ENCODE measurements at places on chromosomes 13 and 19.

DNA sequence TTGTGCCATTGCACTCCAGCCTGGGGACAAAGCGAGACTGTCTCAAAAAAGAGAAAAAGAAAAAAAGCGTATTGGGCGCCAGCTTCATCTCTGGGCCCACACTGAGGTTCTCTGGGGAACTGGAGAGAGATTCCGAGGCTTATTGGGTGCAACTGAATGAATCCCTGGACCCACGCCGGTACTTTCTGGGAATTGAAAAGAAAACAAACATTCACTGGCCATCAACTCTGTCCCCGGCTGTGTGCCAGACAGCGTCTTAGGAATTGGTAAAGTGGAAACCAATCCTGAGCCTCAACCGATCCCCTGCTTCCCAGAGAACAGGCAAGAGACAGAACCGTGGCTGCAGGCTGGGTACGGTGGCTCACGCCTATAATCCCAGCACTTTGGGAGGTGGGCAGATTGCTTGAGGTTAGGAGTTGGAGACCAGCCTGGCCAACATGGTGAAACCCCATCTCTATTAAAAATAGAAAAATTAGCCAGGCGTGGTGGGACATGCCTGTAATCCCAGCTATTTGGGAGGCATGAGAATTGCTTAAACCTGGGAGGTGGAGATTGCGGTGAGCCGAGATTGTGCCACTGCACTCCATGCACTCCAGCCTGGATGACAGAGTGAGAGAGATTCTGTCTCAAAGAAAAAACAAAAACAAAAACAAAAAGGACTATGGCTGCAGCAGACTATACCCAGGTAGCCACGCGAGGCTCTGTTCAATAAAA is 8.6 kb downstream of the ANO8 start:
- DNase-seq: no peak

DNA sequence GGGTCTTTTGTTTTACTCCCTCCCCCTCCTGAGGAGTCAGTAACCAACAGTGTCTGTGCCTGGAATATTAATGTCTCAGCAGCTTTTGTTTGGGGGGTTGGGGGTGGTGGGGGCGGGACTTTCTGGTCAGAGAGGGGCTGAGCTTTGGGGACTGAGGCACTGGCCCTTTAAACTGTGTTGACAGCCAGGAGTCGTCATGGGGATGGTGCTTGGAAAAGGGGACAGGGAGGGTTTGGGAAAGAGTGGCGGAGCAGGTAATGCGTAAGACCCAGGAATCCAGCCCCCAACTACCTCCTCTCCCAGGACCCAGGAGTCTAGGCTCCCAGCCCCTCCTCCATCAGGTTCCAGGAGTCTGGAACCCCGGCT is 5.2 kb downstream of the CADM4 start:
- DNase-seq: no peak

GRCh38 chr13:43663474-43664090 is 123.2 kb downstream of the ENOX1 start:
- no peak for DNase-seq

DNA sequence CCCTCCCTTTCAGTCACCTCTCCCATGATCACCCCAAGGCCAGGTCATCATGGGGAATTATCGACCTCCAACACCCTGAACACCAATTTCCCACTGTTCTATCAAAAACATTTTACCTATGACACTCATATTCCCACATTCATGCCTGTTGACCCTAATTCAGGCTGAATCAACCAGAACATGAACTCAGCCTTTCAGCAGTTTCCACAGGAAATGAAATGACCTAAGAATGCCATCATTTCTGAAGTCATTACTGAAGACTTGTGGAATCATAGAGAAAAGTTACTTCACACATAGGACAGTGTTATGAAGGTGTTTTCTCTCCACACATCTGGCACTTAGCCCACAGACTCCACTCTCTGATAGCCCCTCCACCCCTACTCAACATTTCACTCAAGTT is 29.9 kb upstream of the FAM124A start:
- DNase-seq: peak; percentile 63

GRCh38 chr13:79745081-79745480 is 264.1 kb downstream of the NDFIP2 start:
- DNase-seq: no peak

DNA sequence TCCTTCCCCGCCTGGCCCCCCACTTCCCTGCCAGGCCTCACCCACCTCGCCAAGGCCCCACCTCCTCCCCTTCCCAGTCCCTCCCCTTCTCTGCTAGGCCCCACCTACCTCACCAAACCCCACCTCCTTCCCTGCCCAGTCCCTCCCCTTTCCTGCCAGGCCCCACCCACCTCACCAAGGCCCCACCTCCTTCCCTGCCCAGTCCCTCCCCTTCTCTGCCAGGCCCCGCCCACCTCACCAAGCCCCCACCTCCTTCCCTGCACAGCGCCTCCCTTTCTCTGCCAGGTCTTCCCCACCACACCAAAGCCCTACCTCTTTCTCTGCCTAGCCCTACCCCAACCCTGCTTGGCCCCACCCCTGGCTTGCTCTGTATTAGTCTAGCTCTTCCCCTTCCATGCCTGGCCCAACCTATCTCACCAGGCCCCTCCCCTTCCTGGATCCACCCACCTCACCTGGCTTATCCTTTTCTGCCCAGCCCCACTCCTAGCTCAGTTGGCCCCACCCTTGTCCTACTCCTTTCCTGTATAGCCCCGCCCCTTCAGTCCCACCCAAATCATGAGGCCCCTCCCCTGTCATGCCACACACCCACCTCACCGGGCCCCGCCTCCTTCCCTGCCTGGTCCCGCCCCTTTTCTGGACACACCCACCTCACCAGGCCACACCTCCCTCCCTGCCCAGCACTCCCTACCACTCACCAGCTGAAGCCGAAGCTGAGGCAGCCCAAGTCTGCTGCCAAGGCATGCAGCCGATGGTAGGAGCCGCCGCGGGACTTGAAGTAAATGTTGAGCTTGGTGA is 16.2 kb downstream of the CERS1 start:
- peak; percentile 49 for DNase-seq

DNA sequence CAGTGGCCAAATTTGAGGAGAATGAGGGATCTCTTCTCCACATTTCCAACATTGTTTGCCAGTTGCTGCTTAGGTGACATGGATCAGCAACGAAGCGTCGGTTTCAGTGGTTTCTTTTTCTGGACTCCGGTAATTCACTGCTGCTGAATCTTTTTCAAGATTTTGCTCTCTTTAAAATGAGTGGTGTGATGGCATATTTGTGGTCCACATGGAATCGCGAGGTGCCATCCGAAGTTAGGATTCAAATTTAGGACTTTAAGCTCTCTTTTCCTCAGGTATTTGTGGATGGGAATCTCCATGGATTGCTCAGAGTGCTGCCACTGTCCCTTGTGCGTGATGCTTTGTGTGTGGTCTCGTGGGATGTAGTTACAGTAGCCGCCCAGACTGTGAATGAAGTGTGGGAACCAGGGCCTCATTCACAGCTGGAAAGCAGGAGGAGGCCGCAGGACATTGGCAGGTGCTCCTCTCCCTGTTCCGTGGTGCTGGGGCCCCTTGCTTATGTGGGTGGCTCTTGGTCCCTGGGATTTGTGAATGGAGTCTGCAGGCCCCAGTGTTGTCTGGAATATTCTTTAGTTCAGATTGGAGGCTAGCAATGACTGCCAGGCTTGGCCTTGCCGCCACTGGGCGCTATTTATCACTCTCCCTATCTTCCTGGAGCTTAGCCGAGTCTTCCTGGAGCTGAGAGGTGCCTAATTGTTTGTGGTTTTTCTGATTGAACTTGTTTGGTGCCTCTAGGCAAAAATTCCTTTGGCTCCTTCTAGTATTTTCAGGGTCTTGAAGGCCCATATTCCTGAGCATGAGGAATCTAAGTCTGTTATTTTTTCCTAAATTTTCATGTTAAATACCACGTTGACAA is 1.5 kb downstream of the ILF3 start:
- peak; percentile 53 for DNase-seq

GRCh38 chr13:24196593-24197197 is 36.2 kb downstream of the SPATA13 start:
- no peak for DNase-seq

- DNase-seq: no peak
Measured at GRCh38 chr13:105816994-105817393, 718.5 kb downstream of the EFNB2 start.

- no peak for DNase-seq
Measured at GRCh38 chr19:19510432-19510831, 4.9 kb downstream of the TSSK6 start.

DNA sequence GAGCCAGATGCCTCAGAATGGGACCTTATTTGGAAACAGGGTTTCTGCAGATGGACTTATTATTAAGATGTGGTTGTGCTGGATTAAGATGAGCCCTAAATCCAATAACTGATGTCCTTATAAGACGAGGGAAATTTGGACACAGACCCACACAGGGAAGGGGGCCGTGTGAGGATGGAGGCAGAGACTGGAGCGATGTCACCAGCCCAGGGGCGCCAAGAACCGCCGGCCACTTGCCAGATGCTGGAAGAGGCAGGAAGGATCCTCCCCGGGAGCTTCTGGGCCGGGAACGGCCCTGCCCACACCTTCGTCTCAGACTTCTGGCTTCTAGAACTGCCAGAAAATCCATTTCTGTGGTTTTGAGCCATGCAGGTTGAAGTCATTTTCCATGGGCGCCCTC is 26.6 kb downstream of the GNG7 start:
- no peak for DNase-seq

GRCh38 chr19:19145684-19146608 is 7.7 kb upstream of the TMEM161A start:
- DNase-seq: peak; percentile 74

GRCh38 chr19:38373907-38374331 is 452 bp upstream of the PSMD8 start:
- DNase-seq: no peak

DNA sequence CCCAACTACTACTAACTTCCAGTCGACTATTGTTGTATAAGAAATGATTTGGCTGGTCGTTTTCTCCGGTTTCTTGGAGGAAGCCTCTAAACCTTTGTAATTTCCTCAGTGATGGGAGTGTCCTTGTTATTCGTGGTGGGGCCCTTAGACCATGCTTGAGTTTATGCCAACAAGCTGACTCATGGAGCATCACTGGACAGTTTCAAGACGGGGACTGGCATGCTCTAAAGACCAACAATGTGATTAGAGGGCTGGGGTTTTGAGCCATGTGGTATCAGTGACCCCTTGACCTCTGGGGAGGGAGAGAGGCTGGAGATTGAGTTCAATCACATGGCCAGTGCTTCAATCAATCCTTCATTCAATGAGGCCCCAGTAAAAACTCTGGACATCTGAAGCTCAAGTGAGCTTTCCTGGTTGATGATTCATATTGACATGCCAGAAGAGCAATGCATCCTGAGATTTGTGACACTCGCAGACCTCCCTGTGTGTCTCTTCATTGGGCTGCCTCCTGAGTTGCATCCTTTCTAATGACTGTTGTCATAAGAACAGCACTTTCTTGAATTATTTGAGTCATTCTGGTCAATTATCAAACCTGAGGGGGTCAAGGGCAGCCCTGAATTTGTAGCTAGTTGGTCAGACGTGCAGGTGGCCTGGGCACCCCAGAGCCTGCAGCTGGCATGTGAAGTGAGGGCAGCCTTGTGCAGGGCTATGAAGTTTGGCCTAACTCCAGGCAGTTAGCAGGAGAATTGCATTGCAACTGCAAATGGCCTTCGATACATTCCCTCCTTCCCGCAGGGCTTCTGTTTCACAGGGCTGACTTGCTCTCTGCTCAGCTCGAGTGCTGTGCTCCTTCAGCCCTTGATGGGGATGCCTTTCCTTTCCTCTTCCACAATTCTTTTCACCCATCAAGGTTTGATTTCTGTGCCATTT is 246.5 kb downstream of the FGF9 start:
- no peak for DNase-seq

GRCh38 chr13:63910511-63910910 is 2494.9 kb upstream of the PCDH20 start:
- DNase-seq: no peak

DNA sequence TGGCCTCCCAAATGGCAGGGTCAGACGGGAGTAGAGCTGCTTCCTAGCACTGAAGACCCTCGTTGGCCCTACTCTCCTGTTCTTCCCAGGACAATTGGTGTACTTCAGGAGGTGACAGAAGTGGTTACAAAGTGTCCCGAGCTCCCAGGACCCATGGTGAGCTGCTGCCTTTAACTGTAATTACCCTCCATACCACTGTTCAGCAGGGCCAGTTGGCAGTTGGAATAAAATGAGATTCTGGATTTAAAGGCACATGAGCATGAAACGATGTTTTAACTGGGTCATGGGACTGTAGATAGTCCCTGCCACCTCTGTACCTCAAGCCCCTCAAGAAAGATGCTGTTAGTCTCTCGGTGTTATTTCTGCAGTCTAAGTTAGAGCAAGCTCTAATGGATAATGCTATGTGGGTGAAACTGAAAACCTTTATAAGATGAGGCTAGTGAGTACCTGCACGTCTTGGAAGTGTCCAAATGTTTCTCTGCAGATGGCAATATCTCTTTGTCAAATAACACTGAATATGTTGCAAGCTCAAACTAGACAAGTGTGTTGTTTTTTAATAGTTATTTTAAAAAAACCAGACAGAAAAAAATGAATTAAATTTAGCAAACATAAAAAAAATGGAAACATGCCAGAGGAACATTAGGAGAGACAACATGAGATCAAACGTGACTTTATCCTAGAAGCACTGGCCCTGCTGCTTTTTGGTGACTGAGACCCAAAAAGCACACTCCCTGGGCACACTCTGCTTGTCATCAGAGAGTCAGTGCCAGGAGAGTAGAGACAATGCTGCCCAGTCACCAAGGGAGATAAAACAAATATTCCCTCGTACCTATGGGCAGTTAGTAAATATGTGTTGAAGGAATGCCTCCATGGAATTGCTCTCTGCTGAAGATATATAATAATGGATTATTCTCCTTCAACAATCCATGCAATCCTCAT is 266.3 kb downstream of the LMO7 start:
- no peak for DNase-seq

DNA sequence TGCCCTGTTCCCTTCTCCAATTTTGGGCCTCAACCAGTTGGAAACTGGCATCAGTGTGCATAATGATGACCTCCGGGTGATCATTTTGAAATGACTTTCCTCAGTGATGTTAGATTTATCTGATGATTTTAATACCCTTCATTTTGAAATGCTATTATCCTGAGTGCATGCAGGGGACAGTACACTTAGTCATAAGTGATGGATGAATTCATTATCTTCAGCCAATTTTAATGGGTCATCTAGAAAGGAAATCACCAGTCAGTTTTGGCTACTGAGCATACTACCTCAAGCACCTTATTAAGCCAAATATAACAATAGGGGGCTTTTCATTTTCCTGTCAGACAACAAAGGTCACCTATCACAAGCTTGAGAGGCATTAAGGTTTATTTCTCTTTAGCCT is 118.5 kb upstream of the MIR17HG start:
- DNase-seq: no peak

DNA sequence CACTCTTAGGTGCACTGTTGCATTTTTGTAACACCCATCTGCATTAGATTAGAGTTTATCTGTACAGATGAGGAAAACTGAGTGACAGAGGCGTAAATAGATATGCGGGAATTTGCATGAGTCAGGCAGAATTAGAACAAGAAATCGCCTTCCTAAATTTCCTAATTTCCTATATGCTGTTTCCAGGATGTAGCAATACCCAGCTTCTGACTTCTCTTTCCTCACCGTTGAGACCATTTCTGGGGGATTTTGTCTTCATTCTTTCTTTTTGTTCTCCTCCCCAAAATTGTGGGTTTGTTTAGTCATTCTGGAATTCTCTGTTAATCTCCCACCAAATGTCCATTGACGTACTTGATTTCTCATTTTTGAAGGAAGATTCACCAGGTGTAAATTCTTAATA is 10.6 kb upstream of the ZNF792 start:
- no peak for DNase-seq

- DNase-seq: no peak
Measured at GRCh38 chr19:39148939-39149529, 23.4 kb downstream of the PAK4 start.

- no peak for DNase-seq
Measured at GRCh38 chr13:49395878-49396380, 47.9 kb downstream of the CAB39L start.

- no peak for DNase-seq
Measured at GRCh38 chr13:44234566-44234965, 139.1 kb upstream of the SERP2 start.
